Activated CD4-positive, CD25-positive, alpha-beta regulatory T cell treated with anti-CD3 and anti-CD28 coated beads, Interleukin-2, amount 50 U/mL, for 72 hours (primary cell): ENCODE measurements at places on chromosomes 4 and X.

DNA sequence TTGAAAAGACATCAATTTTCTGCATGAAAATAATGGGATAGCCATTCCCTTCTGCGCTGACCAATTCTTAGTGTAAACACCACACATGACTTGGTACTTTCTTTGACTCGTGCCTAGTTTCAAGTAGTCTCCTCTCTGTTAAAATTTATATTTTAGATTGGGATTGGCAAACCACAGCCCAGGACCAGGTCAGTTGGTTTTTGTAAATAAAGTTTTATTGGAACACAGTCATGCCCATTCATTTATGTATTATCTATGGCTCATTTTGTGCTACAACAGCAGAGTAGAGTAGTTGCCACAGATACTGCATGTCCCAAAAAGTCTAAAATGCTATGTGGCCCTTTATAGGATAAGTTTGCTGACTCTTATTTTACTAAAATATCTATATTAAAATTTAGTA lies 46.7 kb downstream of the BMX start:
- DNase-seq: no peak

GRCh38 chr4:161525121-161525520 lies 638.7 kb downstream of the FSTL5 start:
- no peak for DNase-seq

DNA sequence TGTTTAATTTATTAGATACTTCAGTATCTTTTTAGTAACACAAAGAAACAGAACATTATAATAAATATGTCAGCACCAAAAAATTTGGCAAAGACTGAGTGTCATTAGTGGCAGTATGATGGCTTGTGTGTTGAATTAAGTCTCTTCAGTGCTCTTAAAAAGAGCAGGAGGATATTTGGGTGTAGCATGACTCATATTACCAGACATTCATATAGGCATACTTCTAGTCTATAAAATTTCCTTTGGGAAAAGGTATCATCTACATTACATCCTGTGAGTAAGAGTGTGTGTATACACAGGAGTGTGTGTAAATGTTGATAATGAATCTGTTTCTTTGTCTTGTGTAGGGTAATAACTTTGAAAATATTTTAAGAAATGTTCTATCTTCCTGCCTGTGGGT lies 135.7 kb downstream of the CNKSR2 start:
- no peak for DNase-seq

GRCh38 chrX:15750611-15751154 lies 12.6 kb downstream of the CA5B start:
- DNase-seq: no peak

DNA sequence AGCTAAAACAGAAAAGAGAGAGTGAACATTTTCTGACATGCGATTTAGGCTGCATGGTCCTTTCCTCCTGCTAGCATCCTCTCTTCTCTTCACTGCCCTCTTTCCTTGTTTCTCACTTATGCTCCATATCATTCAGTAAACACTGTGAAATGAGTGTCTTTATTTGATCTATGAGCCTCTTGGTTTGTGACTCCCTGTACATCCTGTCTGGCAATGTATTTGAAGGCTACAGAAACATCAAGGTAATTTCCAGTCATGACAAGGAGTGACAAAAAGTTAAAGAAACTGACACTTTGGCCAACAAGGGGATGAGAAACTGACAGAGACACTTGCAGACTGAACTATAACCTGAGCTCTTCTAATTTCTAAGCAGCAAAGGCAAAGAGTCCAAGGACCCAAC lies 8.7 kb downstream of the FTHL17 start:
- no peak for DNase-seq

DNA sequence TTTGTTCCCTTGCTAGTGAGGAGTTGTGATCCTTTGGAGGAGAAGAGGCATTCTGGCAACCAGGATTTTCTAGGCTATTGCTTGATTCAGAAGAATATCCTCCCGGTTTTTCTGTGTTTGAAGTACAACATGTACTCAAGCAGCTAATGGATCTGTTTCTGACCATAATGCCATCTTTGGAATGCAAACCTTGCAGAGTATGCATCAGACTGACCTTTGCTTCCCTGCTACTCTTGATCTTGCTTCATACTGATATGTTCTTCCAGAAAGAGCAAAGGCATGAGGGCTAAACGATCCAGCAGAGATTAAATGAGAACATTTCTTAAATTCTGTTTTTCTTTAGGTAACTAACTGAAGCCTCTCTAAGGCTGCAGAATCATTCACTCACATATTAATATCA lies 265.4 kb upstream of the SLC7A11 start:
- DNase-seq: no peak

DNA sequence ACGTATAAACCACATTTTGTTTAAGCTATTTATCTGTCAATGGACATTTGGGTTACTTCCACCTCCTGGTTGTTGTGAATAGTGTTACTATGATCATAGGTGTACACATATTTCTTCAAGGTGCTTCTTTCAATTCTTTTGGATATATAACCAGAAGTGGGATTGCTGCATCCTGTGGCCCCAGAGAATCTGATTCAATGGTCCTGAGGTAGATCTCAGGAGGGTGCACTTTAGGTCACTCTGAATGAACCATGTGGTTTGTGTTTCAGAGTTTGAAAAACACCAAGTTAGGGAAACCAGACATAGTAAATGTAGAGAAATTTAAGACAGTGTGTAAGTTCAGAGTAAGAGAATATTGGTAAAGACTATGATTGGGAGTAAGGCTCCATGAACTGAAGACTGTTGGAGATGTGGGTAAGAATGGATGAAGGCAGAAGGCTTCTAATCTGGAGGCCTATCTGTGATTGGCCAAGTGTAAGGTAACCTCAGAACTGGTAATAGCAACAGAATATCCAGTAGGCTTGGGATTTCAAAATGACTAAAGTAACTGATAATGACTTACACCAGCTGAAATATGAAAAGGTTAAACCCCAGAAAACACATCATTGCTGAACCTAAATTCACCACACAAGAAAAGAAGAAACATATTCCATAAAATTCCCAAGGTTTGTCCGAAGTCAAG lies 236.9 kb downstream of the CAMK2D start:
- no peak for DNase-seq

DNA sequence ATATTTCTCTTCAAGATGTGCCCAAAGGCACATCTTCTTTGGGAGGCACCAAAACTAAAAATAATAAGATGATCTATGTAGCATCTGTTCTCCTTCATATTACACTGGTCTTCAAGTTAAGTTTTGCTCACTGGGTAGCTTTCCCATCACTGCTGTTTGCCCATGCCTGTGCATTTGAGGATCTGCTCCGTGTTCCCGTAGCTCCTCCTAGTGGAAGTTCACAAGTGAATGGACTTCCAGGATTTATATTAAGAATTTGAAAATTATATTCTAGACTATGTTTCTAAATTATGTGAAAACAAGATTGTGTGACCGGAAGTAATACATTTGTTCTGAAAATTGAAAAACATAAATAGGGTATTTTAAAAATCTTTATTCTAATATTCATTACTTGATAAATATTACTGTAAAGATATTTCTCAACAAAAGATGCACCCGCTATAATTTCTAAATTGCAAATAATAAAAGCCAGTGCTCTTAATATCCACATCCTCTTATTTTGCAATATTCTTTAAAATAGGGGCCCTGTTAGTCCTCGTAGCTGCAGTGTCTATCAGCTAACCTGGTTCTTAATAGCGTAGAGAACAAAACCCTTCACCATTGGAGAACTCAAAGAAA lies 147.7 kb downstream of the RBM46 start:
- no peak for DNase-seq

DNA sequence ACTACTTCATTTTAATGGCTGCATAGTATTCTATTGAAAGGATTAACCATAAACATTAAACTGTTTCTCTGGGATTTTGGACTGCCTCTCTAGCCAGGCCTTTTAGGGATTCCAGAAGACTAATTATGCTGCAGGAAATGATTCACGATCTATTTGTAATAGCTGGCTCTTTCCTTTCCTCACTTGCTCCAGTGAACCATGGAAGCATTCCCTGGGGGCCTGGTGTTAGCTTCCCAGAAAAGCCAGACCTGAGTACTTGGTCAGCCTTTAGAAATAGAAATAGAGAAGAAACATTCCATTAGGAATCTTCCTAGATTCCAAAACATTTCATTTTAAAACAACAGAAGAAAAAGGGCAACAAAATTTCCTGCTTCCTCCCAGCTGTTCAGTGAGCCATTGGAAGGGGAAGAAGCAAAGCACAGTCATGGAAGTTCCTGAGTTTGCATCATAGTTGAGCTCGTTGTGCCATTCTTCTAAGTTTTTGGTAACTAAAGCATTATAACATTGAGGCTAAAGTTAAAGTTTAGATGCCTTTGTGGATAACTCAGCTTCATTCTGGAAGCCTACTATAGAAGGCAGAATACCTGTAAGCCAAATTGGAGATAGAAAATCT lies 83.5 kb downstream of the NPNT start:
- DNase-seq: no peak

DNA sequence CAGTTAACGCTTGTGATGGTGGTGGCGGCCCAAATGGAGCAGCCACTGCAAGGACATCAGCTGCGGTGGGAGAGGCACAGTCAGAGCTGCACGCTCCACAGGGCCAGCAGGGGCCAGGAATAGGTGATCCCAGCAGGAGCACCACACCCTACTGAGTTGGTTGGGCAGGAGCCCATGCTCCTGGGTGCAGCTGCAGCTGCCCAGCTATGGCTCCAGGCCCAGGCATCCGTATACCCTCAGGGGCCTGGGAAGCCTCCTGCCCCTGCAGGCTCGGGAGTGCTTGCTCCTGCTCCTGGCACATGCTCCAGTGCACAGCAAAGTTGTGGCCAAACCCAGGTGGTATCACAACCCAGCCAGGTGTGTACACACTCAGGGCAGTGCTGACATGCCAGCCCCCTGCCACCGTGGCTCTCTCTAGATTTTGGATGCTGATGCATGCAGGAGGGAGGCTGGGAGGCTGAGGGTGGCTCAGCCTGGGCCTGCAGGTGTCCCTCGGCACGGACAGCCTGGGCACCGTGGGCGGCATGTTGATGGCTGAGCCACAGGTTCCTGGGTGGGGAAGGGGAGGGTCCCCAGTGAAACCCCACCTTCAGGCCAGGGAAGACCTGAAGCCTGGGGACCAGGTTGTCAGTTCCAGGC lies 150.2 kb downstream of the CXXC4 start:
- DNase-seq: no peak

DNA sequence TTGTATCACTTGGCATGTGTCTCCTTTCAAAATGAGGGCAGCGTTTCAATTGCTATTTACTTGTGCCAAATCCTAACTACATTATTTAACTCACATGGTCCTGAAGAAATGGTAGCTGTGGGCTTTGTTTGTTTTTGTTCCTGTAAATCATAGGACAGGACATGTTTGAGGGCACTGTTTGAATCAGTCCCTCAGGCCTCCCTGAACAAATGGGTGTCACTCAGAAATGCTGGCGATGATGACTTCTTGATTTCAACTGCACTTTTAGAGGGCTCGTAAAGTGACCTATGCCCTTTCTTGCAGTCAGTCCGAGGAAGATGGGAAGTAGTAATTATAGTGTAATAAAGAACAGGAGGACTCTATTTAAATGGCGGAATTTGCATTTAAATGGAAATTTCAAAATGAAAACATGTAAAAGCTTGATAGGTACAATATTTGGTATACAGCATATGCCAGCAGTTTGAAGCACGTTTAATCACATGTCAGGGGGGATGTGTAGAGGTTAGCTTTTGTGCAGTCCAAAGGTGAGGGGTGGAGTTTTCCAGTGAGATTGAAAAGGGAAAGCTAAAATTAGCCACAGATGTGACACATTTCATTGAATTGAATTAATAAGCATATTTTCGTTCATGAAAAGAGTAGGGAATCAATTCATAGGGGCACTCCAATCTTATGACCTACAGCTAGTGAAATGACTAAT lies 1958.7 kb upstream of the IGFBP7 start:
- no peak for DNase-seq

- DNase-seq: no peak
Observed at GRCh38 chr4:23839279-23839678, 50.6 kb downstream of the PPARGC1A start.

DNA sequence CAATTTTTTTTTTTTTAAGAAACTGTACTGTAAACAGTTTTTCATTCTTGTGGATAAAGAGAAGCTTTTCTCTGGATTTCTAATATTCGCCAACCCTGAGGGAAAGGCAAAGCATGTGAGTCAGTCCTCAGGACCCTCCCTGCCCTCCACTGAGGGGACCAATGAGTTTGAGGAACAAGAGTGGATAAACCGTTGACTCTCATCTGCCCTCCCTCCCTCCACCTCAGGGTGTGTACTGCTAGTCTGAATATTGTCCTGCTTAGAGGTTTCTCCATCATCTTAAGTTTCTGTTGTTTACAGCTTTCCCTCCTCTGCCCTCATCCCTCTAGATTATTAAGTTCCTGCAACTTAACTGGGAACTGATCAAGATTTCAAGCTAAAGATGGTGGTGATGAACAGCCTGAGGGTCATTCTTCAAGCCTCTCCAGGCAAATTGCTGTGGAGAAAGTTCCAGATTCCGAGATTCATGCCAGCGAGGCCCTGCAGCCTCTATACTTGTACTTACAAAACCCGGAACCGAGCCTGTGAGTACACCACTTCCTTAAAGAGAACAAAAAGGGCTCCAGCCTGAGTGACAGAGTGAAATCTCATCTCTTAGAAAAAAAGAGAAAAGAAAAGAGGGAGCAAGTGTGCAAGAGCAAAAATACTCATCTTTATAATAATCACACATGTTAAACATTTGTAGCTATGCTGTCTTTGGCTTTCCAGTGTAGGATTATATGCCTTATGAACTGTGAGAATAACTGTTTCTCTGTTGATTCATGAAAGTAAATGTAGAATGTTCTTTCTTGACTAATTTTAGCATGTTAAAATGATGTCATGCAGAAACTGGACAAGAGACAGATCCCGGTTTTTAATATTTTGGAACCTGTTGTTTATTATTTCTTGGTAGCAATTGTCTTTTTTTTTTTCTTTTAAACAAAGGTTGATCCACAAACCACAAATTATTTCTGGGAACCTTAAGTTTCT lies 11.9 kb downstream of the CA5B start:
- DNase-seq: no peak

DNA sequence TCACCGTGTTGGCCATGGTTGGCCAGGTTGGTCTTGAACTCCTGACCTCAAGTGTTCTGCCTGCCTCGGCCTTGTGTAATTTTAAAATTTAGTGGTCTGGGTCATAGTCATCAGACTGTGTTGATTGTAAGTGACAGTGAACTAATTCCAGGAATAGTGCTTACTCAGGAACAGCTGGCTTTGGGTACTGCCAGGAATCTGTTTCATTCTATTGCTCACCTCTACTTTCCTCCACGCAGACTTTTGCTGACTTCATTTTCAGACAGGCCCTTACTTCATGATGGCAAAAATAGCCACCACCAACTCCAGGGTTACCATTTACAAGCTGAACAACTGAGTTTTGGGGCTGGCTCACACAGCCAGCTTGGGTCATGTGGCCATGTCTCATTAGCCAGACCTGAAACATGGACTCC lies 54.6 kb downstream of the FNIP2 start:
- DNase-seq: no peak

DNA sequence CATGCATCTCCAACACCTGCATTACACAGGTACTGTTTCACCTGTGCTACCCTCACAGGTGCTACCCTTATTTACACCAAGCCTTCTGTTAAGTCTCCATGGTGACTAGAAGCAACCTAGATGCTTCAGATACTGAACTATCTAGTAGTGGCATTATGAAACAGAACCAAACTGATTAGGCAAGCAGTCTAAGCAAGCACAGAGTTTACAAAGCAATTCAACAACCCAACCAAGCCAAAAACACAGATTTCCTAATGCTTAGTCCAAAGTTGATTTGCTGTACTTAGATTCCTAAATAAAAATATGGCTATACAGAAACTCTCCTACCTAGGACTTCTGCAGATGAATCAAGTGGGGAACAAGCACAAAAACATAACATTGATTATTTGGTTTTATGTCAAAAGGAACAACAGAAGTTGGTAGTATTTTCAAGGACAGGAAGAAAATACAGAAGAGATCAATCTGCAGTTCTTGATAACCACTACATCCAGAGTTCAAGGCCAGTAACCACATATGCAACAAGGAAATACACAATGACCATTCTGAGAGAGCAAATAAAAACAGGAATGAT lies 3.2 kb downstream of the TAPT1 start:
- no peak for DNase-seq
